ENCODE measurements at places on chromosomes 16 and 17.

GRCh38 chr16:49835161-49835777, 20.6 kb downstream of the ZNF423 start:
- no peak for DNase-seq

DNA sequence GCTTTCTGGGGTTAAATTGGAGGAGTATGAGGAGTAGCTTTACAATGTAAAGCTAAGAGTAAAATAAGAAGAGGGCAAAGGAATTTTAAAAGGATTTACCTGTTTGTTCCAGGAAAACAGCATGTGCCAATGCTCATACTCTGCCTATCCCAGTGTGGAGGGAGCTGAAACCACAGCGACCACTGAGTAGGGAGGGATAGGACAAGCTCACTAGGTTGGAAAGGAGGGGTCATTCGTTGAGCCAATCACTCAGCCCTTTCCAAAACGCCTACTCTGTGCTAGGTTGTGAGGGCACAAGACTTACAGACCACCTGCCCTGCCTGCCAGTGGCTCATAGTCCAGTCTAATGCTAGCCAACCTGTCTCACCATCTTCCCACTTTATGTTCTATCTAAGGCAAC, 1.1 kb upstream of the DNAJC7 start:
- no peak for DNase-seq

- DNase-seq, result no peak
Measured at GRCh38 chr17:73121506-73121905, 29.0 kb upstream of the SLC39A11 start.

DNA sequence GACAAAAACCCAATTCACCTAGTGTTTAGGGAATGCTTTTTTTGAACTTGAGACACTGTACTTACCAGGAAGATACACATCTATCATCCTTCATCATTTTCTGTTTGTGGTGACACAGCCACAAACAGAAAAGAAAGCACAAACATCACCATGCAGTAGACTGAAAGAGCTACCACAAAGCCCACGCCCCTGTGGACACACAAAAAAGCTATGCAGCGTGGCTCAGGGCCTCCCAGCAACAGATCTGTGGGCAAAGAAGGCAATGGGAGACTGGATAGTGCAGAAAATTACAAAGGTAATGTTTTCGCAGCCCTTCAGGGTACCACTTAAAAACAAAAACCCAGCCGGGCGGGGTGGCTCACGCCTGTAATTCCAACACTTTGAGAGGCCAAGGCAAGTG, 9.6 kb downstream of the COTL1 start:
- no peak for DNase-seq

DNA sequence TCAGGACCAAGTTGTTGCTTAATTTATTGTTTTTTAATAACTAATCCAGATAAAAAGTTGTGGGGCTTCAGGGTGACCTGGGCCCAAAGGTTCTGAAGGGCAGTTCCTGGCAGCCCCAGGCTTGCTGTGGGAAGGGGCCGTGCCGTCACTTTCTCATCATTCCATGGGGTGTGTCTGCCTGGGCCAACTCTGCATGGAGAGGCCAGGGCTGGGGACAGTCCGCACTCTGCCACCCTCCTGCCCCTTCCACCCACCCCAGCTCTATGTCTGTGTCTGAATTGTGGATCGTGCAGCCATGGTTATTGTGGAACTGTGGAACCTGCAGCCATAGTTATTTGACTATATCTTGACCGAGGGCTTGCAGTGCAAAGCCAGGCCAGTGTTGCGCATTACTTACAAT, 4.0 kb downstream of the LIMD2 start:
- no peak for DNase-seq

- no peak for DNase-seq
Measured at GRCh38 chr16:1354815-1355540, 3.2 kb downstream of the GNPTG start.

All from H1 (cell line).